NCI-H69 (cell line): ENCODE measurements at places on chromosomes 5 and 9.

DNA sequence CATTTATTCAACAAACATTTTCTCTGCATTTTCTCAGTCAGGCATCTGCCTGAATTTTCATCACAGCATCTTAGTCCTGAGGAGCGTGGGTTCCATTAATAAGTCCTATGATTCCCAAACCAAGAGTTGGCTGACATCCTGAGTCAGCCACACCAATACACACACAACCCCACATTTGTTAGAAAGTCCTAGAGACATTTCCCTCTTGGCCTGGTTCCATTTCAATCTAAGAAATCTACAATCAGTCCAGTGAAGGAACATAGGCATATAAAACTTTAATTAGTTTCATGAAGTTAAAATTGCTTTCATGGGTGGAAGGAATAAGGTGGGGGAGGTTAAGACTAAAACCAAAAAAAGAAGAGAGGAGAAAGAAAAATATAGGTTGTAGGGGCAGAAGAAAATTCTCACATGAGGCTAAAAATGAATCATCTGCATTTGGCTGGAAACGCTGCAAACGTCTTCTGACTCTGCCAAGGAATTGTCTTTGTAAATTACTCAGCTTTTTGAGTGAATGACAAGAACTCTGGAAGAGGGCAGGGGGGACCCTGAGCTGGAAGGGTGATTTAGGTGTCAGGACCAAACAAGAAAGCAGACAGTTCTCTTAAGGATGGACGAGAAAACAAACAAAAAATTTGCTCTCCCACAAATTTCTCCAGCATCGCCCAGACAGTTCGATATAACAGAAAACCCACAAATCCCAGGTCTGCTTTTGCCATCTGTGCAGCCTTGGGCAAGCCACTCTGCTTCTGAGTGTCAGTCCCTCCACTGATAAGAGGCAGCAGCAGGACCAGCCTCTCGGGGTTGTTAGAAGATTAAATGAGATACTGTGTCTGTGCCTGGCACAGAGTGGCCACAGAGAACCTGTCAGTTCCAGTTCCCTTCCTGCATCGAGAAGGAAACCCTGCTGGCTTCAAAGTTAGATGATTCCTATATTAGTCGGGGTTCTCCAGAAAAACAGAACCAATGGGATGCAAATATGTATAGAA is 289.7 kb downstream of the CDK5RAP2 start:
- DNase-seq: no peak

DNA sequence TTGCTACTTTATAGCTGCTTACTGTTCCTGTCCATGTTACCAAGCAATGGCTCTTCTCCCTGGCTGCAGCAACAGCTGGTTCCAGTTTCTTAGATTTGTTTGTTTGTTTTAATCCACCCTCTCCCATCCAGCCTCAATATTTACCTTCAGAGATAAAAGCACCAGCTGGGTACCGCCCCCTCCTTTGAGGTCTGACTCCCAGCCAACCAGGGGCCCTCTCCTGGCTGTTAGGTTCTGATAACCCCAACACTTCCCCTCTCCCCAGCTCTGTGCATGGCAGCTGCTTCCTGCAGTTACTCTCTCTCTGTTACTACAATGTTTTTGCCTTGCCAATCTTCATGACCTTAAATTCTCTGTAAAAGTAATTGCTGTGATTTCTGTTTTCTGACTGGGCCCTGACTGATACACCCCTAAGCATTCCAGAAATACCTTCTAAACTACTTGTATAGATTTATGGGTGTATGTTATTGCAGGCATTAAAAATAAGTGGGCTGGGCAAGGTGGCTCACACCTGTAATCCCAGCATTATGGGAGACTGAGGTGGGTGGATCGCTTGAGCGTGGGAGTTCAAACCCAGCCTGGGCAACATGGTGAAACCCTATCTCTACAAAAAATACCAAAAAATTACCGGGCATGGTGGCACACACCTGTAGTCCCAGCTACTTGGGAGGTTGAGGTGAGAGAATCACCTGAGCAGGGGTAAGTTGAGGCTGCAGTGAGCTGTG is 2.6 kb upstream of the GCNT1 start:
- DNase-seq: peak; percentile 98

DNA sequence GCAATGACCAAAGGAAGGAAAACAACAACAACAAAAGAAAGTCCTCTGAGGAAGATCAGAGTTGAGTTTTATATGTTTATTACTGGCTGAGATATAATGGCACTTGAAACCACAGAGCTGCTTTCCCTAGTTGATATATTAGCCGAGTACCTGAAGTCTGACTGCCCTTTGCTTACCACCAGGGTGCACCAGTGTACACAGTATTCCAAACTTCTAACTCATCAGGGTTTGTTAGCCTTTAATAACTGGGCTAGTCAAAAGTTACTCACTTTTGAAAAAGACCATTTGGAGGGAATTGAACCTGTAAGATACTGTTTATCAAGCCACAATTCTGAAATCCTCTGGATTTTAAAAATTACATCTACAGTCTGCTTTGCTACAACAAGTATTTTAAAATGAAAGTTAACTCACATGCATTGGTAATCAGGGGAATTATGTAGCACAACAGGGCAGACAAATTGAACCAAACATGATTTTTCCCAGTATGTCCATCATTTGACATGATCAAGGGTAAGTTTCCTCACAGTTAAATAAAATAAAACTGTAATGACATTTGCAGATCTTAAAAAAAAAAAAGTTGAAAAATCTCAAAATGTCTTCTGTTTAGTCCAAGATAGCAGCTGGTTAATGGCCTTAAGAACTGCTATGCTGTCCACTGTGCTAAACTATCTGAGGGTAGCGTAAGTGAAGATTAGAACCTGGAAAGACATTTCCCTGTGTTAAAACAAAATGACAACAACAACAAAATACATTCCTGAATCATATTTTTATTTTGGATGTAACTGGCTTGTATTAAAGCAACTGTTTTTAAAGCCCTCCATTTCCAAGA is 57.3 kb upstream of the C6 start:
- DNase-seq: peak; percentile 44

GRCh38 chr5:33272288-33272687 is 168.5 kb upstream of the TARS1 start:
- no peak for DNase-seq

GRCh38 chr5:142655339-142656267 is 30.3 kb downstream of the FGF1 start:
- DNase-seq: peak; percentile 83

GRCh38 chr5:41281215-41281810 is 68.0 kb upstream of the C6 start:
- DNase-seq: no peak

- peak; percentile 79 for DNase-seq
Observed at GRCh38 chr5:136420168-136420898, 55.0 kb upstream of the TRPC7 start.

GRCh38 chr9:38373679-38374078 is 18.8 kb upstream of the ALDH1B1 start:
- DNase-seq: no peak

- peak; percentile 63 for DNase-seq
Observed at GRCh38 chr5:123538670-123539459, 26.9 kb downstream of the CSNK1G3 start.

GRCh38 chr9:34559624-34560455 is 29.7 kb downstream of the CNTFR start:
- no peak for DNase-seq

DNA sequence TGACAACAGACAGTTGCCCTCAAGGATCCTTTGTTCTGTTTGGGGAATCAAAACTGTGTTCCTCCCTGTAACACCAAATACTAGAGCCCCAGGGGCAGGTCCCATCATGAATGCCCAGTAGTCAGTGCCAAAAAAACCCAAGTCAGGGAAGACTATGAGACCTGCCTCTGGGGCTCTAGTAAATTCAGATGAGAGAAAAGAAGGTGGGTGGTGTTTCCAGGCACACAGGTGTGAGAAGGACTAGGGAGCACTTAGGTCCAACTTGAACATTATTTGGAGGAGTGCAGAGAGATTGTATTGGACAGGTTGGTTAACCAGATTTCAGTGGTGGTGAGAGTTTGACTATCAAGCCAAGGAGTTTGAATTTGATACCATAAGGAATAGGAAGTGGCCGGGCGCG is 52.0 kb downstream of the SLC22A5 start:
- DNase-seq: no peak

DNA sequence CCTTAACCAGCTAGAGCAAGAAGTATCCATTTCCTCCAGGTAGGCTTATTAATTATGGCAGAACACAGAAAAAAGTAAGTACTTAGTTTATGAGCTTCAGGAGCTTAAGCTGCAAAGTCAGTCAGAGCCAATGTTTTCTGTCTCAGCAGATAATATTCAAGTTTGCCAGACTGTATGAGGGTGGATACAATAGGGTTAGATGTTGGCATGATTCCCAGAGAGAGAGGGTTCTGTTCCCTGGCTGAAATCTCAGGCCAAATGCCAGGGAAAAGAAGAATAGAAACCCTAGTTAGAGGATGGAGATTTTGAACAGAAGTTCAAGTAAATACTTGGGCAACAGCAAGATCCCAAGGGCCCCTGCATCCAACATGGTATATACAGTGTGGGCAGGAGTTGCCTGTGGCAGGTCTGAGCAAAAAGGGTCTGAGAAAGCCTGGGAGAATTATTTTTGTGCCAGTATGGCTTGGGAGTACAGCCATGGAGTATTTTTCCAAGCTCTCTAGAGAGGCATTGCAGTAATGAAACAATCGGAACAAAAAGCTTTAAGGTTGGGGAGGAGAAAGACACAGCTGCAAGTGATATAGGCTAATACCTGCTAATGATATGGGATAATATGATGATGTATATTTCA is 31.0 kb upstream of the ISOC1 start:
- peak; percentile 65 for DNase-seq

DNA sequence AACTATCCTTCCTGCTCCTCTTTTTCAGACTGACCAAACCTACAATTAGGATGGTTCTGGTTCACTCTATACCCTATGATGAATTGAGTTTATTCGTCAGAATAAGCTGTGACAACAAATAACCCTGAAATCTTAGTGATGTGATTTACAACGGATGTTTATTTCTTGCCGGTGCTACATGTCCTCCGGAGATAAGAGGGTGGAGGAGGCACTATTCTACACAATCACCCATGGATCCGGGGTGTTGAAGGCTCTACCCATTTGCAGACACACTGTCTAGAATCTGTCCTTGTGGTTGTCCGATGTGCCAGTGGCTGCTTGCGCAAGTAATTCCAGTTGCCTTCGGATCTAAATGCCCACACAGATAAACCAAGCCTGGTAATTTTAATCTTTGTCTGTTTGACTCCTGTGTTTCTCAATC is 44.7 kb downstream of the CDC14B start:
- DNase-seq: no peak

GRCh38 chr5:130155345-130156011 is 251.2 kb downstream of the CHSY3 start:
- DNase-seq: no peak

DNA sequence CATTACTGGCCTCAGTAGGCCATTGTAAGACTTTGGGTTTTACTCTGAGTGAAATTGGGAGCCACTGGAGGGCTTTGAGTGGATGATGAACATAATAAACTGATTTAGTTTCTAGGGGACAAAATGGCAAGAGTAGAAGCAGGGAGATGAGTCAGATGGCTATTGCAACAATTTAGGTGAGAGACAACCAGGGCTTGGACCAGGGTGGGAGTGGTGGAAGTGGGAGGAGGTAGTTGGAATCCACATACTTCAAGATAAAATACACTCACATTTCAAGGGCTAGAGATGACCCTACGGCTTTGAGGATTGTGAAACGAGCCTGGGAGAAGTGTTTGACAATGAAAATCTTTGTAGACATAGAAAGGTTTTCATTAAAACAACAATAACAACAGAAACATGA is 136.3 kb downstream of the ACTBL2 start:
- no peak for DNase-seq

- DNase-seq: peak; percentile 38
Observed at GRCh38 chr5:27594141-27594540, 555.8 kb upstream of the CDH9 start.

GRCh38 chr9:15501179-15501578 is 9.6 kb downstream of the PSIP1 start:
- peak; percentile 88 for DNase-seq

DNA sequence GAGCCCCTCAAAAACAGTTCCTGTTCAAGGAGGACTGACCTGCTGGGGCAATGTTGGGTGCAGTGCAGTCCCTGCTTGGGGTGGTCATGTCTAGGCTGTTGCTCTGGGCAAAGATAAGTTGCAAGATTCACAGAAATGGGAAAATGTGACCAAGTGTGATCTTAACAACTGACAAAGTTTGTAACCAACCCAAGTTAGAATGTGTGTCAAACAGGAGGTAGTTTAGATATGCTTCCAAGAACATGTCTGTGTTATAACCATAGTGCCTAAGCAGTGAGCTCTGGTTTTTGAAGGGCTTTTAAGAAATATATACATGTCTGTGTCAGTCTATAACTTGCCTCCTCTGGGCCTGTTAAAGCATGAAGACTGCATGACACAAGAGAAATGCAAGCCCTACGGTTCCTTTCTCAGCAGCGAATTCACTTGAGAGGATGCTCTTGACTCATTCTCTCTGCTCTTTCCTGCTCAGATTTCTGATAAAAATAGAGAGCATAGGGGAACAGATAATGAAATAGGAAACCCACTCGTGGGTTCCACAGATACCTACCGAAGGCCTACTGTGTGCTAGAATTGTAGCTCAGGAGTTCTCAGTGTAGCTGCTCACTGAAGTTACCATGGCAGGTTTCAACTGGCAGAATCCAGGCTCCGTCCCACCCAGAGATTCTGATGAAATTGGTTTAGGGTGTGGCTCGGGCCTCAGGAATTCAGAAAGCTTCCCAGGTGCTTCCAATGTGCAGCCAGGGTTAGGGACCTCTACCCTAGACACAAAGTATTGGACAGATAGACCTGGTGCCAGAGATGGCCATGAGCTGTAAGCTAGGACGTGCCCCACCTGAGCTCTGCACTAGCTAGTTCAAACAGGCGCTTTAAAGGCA is 52.4 kb downstream of the ARHGEF37 start:
- DNase-seq: peak; percentile 27

GRCh38 chr9:135888126-135888765 is 19.1 kb downstream of the CAMSAP1 start:
- DNase-seq: peak; percentile 70

DNA sequence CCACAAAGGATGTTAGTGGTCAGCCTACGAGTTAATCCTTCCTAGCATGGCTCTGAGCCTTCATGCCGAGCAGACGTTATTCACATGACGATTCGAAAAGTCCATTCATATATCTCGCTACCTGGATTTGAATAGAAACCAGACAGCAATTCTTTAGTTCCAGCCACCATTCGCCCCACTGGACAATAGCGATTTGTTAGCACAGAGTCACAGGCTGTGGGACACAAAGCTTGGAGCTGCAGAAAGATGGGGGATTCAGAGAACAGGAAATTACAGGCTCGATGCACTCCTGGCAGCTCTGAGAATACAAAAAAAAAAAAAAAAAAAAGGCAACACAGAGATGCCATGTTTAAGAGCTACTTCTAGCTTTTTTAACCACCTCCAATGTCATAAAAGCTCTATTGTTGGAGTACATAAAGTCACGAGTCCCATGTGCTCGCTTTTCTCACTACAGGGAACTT is 110.7 kb downstream of the NR6A1 start:
- DNase-seq: peak; percentile 90

- no peak for DNase-seq
Observed at GRCh38 chr5:16454686-16455085, 10.9 kb downstream of the ZNF622 start.

DNA sequence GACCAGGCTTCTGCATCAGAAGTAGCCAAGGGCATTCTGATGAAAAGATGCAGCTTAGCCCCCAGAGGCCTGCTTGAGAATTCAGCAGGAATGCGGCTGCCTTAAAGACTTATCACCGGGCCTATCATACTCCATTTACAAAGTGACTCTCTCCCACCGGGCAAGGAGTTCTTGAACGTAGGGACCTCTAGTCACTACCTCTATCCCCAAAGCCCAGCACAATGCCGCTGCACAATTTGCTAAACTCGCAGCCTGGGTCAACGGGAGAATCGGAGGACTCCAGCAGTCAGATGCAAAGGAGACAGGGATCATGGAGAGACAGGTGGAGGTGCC is 661 bp downstream of the PDCL start:
- peak; percentile 61 for DNase-seq

GRCh38 chr9:16442622-16443021 is 427.8 kb downstream of the BNC2 start:
- peak; percentile 22 for DNase-seq
